Memory B cell (primary cell): ENCODE measurements at places on chromosomes 7 and 10.

DNA sequence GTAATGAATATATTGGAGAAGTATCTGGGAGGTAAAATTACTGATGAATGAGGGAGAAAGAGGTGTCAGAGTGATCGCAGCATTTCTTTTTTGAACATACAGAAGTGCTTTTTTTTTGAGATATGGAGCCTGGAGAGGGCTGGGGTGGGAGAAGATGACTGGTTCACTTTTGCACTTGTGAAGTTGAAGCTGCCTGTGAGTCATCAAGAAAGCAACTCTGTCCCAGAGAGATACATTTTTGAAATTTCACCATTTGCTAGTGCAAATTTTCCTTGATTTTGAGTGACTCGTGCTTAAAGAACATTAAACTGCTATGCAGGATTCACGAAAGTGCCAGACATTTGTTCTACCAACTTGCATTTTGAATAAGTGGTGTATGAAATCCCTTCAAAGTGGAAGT is 81.8 kb downstream of the ADRA2A start:
- DNase-seq = no peak
- no peak overlapping the region for H3K27ac ChIP-seq
- no peak overlapping the region for H3K4me3 ChIP-seq

DNA sequence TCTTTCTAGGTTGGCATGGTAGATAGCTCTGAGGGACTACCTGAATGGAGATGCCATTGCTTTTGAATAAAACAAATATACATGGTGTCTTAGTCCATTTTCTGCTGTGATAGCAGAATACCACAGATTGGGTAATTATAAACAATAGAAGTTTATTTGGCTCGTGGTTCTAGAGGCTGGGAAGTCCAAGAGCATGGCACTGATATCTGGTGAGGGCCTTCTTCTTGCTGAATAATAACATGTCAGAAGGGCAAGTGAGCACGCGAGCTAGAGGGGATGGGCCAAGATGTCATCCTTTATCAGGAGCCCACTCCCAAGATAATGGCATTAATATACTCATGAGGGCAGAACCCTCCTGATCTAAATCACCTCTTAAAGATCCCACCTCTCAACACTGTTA is 21.9 kb downstream of the SGPL1 start:
- H3K4me1 ChIP-seq = peaks cover 13% of the 10 kb centered on the region
- H3K27me3 ChIP-seq = no peaks in the 10 kb centered on the region
- no peak for DNase-seq
- no peak overlapping the region for H3K27ac ChIP-seq
- H3K4me3 ChIP-seq = no peak overlapping the region

DNA sequence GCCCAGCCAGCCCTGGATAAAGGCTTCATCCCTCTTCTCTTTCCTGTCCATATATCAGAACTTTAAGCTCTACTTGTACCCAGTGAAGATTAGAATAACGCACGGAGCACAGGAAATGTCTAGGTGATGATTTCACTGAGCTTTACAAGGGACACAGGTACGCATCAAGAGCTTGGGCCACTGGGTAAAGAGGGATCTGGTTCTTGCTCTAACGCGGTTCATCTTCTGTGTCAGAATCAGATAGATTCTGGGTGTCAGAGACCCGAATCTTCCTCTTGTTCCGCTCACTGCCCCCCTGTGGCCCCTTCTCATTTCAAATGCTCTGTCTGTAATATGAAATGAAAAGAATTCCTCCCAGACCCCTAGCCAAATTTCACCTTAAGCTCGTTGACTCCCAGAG is 24.7 kb downstream of the IL2RA start:
- H3K4me1 ChIP-seq = peaks cover 37% of the 10 kb centered on the region
- H3K27me3 ChIP-seq = no peaks in the 10 kb centered on the region
- H3K36me3 ChIP-seq = peaks cover 13% of the 10 kb centered on the region
- no peak overlapping the region for H3K4me3 ChIP-seq
- H3K27ac ChIP-seq = peak overlapping the region; percentile 73
- no peak for DNase-seq

DNA sequence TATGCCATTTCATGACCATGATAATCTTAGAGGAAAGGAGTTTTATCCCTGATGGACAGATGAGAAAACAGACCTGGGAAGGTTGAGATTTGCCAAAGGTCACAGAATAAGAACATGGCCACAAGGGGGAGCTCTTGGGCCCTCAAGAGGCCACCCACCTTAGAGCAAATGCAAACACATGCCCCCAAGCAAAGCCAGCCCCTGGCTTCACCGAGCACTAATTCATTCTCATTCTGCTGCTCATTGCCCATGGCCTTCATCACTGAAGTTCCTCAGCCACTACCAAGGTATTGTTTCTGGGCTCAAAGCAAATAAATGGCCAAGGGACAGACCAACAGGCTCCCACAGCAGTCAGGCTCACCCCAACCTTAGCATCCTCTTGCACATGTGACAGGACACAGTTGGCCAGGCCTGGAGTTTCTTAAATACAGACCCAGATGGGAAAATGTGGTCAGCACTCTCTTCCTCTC is 44.2 kb downstream of the PDLIM1 start:
- H3K4me1 ChIP-seq = peaks cover 15% of the 10 kb centered on the region
- no peaks in the 10 kb centered on the region for H3K27me3 ChIP-seq
- H3K27ac ChIP-seq = peak overlapping the region; percentile 86
- peaks cover 22% of the 10 kb centered on the region for H3K36me3 ChIP-seq

GRCh38 chr7:130896051-130896881 is 162.3 kb upstream of the KLF14 start:
- H3K4me3 ChIP-seq = no peak overlapping the region
- H3K27ac ChIP-seq = peak overlapping the region; percentile 86
- no peaks in the 10 kb centered on the region for H3K27me3 ChIP-seq
- DNase-seq = no peak
- H3K36me3 ChIP-seq = peaks cover 20% of the 10 kb centered on the region
